Cortex of kidney (tissue), 1 donor: ENCODE measurements at places on chromosomes 12 and 14.

- DNase-seq, result no peak
Observed at GRCh38 chr14:45641541-45641940, 388.5 kb upstream of the MIS18BP1 start.

DNA sequence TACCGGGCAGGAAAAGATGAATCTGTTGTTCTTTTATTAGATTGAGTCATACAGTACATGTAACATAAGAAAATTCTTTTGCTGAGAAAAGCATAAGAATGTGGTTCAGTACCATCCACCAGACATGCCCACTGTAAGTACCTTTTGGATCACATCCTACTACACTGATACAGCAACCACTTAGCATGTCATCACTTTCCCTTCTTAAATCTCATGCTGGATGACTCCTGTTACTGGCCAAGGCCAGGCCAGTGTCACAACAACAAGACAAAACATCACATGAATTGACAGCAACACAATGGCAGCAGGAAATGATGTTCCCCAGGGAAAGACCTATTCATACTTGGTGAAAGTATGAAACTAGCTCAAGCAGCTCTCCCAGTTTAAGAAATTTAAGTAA is 46.4 kb downstream of the STXBP6 start:
- DNase-seq, result no peak

DNA sequence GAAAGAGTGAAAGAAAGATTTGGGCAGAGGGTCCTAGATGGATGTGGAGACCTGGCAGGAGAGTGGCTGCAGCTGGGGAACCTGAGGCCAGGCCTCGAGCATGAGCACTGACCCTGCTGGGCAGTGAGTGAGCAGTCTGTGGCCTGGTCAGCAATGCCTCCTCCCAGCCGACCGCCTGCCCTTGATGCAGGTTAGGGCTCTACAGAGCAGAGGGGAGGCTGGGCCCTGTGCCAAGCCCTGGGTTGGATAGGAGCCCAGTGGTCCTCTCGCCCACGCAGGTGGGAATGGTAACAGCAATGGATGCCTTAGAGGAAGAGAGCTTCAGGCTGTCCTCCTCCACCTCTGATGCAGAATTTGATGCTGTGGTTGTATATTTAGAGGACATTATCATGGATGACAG is 59.8 kb downstream of the RAB35 start:
- DNase-seq, result no peak

- DNase-seq, result no peak
Observed at GRCh38 chr12:67667276-67668073, 18.9 kb downstream of the DYRK2 start.

GRCh38 chr12:54459355-54459754 is 14.0 kb downstream of the GTSF1 start:
- no peak for DNase-seq

- DNase-seq, result no peak
Observed at GRCh38 chr12:101097829-101098580, 112.0 kb downstream of the SLC5A8 start.

- DNase-seq, result no peak
Observed at GRCh38 chr12:8609061-8609570, 3.5 kb downstream of the AICDA start.

- DNase-seq, result no peak
Observed at GRCh38 chr14:61670576-61670975, 24.7 kb upstream of the HIF1A start.

DNA sequence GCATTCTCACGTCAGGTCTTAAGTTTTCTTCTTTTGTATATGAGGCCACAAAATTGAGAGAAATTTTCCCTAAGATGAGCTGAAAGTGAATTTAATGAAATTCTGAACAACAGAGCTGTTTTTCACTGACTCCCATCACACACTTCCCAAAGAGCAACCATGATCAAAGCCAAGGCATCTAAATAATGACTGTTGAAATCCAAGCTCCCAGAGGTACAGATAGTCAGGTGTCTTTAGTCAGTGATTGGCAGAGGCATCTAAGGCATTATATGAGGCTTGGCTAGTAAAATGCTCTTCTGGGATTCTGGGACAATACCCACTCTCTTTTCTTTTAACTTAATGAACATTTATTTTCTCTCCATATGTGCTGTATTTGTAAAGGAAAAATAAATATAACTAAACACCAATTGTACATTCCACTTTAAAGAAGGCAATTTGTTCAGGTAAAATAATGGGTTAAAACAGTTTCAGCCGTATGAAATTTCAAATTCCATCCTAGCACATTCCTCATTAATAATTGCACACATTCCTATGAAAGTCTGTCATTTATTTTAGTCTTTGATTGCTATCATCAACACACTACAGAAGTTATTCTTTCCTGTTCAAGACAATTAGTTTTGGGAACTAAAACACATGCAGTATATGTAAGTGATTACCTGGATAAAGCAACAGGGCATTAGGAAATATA is 871 bp upstream of the SSTR1 start:
- DNase-seq, result no peak

GRCh38 chr14:69613312-69614073 is 2.1 kb downstream of the SUSD6 start:
- no peak for DNase-seq

DNA sequence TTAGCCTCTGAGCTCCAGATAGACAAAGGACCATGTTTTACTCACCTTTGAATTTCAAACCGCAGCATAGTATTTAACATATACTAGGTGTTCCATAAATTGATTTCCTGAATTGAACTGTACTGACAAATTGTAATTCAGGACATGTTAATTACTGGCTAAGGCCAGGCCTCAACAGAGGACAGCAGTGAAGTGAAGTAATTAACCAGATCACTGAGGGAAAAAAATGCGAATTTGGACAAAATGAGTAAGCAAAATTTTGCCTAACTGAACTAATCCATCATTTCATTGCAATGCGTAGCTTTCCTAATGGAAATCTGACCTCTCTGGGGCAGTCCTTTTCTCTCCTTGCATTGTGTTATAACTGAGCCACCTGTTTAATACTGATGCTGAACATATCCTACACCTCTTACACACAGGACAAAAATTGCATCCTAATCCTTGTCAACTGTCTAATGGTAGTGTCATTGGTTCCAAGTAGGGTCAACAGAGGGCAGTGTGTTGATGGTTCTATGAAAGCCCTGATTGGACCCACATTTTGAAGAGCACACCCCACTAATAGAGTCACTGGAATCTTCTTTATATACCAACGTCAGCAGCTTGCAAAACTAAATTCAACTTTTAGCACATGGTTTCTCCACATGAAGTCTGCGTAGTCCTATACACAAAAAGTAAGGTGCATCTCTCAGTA is 148.4 kb downstream of the SLC25A21 start:
- DNase-seq, result no peak

GRCh38 chr12:18897823-18898222 is 159.9 kb downstream of the CAPZA3 start:
- no peak for DNase-seq

DNA sequence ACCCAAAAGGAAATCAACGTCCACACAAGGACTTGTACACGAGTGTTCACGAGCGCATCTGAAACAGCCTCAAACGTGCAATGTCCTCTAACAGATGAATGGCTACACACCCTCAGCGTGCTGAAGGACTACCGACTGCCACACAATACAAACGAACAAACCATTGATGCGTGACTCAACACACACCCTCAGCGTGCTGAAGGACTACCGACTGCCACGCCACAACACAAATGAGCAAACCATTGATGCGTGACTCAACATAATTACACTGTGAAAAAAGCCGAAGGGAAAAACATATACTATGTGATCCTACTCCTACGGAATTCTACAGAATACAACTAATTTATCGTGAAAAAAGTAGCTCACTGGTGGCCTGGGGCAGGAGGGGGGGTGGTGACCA is 25.1 kb upstream of the BTBD6 start:
- no peak for DNase-seq

GRCh38 chr12:96985515-96986362 is 78.7 kb downstream of the NEDD1 start:
- DNase-seq, result no peak

- no peak for DNase-seq
Observed at GRCh38 chr14:104852280-104852663, 12.8 kb upstream of the CEP170B start.

DNA sequence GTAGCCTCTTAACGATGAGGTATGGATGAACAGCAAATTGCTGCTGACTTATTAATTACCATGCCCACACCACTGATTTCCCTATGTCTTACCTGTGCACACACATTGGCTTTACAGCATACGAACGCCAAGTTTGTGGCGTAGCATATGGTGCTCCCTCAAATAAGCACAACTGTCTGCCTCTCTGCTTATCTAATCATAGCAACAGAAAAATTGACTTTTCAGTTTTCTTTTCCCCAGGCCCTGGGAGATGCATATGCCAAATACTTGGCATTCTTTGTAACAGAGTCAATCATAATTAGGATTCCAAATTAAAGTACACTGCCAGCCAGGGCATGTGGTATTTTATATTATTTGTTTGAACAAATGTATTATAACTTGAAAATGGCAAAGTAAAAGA is 625.5 kb downstream of the DIO2 start:
- no peak for DNase-seq

- DNase-seq, result no peak
Observed at GRCh38 chr12:60144395-60144794, 548.6 kb downstream of the SLC16A7 start.

DNA sequence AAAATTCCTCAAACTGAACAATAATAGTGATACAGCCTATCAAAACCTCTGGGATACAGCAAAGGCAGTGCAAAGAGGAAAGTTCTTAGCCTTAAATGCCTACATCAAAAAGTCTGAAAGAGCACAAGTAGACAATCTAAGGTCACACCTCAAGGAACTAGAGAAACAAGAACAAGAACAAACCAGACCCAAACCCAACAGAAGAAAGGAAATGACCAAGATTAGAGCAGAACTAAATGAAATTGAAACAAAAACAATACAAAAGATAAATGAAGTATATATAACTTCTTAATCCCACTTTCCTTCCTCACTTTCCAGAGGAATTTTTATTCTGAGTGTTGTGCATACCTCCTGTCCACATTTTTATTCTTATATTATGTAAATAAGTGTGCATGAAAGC is 192.0 kb downstream of the FUT8 start:
- DNase-seq, result no peak

DNA sequence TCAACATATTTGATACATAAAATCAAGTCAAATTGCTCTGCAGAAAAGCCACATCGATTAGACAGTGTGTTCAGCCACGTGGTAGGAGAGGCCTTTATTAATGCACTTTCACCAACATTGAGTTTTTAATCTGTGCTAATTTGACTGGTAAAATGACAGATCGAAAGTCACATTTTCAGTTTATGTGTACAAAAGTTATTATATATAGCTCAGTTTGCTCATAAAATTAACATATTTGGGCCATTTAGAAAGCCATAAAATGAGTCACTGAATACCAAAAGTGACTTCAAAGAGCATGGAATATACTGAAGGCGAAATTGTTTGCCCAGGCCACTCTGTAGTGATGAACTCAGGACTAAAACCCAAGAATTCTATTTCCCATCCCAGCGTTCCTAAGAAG is 26.0 kb downstream of the C12orf42 start:
- DNase-seq, result no peak

GRCh38 chr12:66552716-66553115 is 126.2 kb downstream of the GRIP1 start:
- DNase-seq, result no peak

DNA sequence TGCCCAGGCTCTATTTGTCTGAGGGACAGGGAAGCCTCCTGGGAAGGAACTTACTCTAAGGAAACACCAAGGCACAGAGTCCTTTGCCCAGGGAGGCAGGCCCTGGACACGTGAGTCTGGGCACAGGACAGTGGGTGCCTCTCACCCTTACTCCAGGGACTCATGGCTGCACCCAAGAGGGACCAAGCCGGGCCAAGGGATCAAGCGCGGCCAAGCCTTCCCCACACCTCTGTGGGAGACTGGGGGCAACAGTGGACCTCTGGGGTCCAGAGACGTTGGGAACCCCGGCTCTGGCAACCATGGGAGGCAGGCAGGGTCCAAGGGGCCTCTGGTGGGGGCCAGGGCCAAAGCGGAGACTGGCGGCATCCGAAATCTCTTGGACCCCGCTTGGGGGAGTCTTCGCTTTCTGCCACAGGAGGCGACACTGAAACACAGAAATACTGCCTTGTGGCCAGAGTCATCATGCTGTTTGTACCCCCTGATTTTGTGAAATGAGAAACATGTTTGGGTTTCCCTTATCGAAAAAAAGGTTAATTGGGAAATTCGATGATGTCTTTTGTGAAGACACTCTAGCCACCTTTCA is 51.7 kb upstream of the BCL11B start:
- DNase-seq, result no peak

DNA sequence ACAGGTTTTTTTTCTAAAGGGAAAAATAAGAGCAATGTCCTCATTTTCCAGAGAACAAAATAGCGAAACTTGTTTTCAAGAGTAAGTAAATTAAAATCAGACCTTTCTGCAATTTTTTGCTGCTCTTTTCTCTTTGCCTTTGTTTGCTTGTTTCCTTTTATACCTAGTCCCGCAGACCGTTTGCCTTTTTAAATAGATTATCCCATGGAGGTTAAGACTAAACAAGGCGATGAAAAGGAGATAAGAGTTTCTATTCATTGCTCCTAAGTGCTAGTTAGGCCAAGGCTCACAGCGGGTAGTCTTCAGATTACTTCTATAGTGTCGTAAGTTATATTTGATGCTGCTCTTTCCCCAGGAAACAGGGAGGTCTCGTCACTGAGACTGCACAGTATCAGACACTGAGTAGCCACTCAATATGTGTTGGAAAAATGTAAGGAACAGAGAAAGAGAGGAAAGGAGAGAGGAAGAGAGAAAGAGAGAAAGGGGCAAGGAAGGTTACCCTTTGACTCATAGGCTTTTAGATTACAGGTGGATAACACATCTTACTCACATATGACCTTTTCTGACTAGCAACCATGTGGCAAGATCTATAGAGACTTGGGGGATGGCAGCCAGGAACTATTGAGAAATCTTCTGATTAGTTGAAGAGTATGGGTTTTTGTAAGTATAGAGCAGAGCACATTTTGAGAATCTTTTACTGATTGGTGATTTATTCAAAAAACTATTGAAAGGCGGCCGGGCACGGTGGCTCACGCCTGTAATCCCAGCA is 107.5 kb upstream of the PARP11 start:
- no peak for DNase-seq

DNA sequence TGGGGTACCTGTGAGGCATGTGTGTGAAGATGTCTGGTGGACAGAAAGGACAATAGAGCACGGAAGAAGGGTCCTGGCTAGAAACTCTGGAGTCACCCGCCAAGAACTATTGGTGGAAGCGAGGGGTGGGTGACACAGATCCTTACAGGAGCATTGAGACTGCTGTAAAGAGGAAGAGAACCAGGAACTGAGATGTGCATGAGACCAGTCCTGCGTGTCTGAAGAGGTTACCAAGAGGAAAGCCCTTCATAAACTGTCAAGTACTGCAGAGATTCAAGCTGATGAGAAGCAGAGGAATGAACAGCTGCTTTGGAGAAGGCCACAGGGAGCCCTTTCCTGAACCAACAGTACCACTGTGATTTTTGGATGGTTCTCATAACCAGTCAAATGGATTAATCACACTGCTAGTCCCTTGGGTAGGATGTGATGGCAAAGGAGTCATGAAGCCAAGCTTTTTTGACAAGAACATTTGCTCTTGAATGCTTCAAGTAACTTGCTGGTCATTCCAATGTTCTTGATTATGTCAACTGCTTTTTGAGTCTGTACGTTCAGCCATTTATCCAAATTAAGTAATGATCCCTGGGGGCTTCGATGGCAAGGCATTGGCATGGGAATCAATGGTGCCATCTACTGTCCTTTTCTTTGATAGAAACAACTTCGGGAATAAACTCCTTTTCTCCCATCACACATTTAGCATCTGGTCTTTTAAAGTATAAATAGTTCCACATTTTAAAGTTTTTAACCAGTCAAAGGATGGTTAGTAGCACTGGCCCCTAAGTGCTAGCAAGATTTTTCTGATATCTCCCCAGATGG is 42.9 kb downstream of the GPR135 start:
- DNase-seq, result no peak

GRCh38 chr14:94771158-94771905 is 1.4 kb upstream of the GSC start:
- DNase-seq, result no peak
